GM12865 (cell line): ENCODE measurements at places on chromosomes 5 and 9.
A peak's percentile ranks its signal among the peaks of the same experiment; 100 is the strongest.

DNA sequence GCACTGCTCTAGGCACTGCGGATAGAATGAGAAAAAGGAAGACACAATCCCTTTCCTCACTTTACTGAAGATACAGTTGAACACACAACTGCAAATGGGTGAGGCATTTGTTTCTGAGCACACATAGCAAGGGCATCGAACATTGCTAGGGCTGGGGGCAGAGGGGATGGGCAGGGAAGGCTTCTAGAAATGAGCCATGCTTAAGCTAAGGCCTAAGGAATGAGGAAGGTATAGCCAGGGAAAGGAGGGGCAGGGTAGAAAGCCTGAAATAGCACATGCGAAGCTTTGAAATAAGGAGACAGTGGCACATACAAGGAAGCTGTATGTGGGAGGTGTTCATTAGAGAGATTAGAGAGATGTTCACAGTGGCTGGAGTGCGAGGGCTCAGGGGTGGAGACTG, 92.7 kb downstream of the KIF4B start:
- no peak for DNase-seq

GRCh38 chr9:130172858-130173665, 858 bp downstream of the NCS1 start:
- no peak for DNase-seq

DNA sequence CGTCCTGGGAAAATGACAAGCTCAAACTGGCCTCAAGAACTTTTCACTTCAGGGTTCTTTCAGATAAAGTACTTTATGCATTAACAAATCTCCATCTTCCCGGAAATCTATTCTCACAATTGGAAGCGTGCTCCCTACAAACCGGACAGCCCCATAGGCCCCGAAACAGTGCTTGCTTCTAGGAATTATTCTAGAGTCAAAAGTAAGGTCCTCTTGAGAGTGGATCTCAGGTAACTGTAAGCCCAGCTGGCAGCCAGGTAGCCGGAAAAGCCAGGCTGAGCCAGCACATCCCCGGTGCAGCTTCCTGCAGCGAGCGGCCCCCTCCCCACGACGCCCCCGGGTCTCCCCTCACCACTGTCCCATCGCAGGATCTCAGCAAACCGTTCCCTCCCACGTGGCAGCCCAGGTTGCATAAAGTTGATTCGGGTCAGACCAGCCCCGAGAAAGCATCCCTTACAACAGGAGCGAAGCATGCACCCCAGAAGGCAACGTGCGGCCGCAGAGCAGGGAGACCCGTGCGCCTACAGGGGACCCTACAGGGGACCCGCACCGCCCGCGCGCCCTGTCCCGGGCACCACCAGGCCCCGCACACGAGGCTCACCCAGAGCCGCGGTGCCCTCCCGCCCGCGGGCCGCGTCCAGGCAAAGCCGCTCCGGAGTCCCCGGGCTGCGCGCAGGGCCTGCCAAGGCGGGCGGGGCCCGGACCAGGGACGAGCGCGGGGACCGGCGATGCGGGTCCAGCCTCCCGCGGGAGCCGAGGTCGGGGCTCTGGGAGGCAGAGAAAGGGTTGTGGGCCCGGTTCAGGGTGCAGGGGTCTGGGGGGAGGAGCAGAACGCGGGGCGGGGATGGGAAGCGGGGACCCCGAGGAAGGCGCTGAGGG, 920 bp downstream of the LPCAT1 start:
- no peak for DNase-seq

DNA sequence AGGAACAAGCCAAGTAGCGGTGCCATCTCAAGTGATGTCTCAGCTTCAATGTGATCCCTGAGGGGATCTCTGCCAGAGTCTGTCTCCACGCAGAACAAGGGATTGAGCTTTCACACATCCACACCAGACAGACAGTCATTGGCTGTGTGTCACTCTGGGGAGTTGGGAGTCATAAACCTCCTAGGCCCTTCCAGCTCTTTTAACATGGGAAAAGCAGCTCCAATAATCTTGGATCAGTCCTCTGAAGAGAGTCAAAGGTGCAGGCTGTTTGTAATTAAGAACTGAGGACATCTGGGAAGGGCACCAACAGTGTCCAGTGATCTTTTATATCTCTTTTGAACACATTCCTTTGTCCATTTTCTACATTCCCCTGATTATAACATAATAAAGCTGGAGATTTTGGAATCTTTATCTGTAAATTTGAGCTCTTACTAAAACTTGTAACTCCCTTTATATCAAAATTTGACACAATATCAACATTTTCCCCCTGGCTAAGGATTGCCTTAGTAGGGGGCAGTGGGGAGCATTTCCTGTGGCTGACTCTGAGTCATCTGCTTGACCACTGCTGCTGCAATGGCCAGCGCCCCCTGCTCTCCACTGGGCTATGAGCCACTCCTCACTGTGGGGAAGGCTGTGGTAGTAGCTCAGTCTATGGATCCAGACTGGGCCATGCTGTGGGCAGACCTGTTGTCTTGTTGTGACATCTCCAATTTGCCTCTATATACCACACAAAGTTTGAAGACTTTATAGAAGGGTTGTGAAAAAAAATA, 284.4 kb downstream of the OSTF1 start:
- no peak for DNase-seq

DNA sequence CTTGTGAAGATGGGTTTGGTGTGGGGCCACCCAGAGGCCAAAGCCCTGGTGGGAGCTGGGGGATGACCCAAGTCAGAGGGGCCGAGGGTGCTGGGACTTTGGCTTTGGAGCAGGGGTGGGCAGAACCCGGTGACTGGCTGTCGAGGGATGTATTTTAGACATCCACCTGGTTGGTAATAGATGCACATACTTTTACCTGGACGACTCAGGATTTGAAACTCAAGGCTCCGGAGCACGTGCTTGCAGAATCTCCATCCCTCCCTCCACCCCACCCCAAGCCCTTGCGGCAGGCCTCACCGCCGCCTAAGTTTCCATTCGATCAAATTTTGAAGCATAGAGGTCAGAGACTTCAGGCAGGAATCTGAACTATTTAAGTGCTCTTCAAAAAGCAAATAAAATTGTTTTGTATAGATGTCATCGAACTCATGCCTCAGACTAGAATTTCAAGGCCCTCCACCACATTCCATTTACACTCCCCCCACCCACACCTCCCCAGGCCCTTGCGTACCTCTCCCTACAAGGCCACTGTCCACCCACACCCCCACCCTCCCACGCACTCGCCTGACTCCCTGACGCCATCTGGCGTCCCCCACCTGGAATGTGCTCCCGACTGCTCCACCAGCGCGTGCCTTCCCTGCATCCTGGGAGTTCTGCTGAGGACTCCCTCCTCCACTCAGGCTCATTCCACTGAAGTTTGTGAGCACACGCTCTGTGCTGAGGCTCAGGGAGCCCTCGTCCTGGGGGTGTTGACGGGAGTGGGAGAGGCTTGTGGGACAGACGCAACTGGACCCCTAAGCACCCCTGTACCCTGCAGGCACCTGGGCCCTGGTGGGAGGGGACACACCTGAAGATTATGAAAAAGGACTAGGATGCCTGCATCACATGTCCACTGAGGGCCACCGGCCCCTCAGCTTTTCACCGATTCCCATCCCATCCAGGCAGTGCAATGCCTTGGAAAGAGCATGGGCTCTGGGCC, 56.4 kb upstream of the RPL26L1 start:
- DNase-seq: no peak

GRCh38 chr9:135770203-135770535, 68.2 kb downstream of the KCNT1 start:
- DNase-seq: no peak

- DNase-seq: no peak
Measured at GRCh38 chr9:8600914-8601680, 801.5 kb upstream of the DMAC1 start.

GRCh38 chr9:132609829-132610228, 27.4 kb downstream of the BARHL1 start:
- DNase-seq: no peak

- no peak for DNase-seq
Measured at GRCh38 chr9:85662573-85662972, 79.2 kb downstream of the AGTPBP1 start.

DNA sequence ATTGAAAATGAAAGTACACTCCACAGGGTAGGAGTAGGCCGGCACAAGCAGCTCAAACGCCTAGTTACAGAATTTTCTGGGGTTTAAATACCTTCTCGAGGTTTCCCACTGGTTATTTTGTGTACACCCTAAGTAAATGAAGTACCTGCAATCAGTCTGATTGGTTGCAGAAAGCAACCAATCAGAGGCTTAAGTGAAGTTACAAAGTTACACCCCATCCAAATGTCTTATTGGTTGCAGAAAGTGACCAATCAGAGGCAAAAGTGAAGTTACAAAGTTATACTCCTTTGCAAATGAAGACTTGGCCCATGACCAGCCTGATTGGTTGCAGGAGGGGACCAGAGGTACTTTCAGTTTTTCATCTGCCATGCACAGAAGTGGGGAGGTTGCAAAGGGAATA, 33.2 kb upstream of the ERAP2 start:
- no peak for DNase-seq

DNA sequence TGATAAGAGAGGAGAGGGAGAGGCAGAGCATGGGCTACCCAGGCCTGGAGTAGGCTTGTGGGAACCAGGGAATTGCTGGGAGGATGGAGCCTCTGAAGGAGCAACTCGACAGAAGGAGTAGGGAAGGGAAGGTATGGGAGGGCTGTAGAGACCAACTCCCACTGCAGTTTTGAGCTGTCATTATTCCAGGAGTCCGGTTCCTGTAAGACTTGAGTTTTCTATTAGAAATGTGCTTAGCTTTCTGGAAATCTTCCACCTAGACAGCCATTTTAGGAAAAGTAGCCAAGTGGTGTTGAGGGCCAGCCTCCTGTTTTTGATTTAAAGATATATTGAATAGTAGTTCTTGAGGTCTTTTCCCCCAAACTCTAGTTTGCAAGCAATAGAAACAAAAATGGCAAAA, 323.5 kb downstream of the LRRC70 start:
- no peak for DNase-seq

GRCh38 chr5:151093476-151093889, 12.6 kb upstream of the TNIP1 start:
- peak; percentile 49 for DNase-seq

DNA sequence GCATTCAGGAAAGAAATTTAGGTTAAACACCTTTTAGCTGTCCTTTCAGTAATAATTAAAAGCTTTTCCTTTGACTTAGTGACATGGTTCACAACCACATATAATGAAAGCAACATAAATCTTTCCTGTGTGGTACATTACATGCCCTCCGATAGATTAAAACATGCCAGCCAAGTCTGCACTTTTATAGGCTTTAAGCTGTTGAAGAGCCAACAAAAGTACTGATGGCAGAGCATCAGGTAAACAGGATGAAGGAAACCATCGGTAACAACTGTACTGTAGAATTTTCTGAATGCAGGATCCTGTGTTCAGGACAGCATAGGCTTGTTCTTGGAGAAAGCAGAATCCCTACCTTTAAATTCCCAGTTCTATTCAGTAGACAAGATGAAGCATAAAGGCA, 226.6 kb downstream of the MLLT3 start:
- no peak for DNase-seq

GRCh38 chr5:19886123-19886917, 101.7 kb downstream of the CDH18 start:
- no peak for DNase-seq

GRCh38 chr5:72628771-72629371, 121.7 kb upstream of the ZNF366 start:
- no peak for DNase-seq

DNA sequence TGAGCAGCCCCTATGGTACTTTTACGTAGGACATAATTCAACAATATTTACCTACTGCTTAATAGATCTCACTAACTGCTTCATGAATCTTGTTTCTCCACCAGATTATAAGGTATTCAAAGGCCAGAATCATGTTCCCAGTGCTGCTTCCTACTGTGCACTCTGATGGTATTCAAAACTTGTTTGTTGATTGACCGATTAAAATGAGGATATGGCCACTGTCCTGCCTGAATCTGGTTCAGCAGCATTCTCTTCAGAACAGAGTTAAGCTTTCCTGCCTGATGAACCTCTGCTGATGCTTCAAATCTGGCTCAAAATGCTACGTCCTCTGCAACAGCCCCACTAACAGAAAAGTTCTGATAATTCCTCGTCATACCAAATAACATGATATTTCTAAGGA, 150.7 kb upstream of the ZNF462 start:
- DNase-seq: no peak

GRCh38 chr9:22307013-22307711, 139.5 kb upstream of the DMRTA1 start:
- DNase-seq: peak; percentile 35

DNA sequence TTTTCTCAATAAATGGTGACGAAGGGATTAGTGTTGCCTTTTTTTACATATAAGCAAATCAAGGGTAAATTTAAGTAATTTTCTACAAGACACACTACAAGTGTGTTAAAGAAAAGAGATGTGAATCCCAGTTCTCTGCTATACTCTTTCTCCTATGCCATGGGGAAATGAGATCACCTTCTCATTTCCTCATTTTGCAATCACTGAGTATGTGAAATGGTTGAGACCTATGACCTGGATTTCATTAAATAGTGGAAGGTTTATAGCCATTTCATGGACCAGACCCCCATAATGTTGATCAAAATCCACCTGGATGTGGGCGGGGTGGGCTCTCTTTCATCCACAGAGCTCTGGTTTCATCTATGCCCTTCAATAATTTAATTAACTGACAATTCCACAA, 66.9 kb upstream of the SLIT3 start:
- no peak for DNase-seq

- peak; percentile 63 for DNase-seq
Measured at GRCh38 chr9:128733256-128733655, 9.3 kb upstream of the ZDHHC12 start.

- DNase-seq: no peak
Measured at GRCh38 chr5:109111680-109112079, 298.1 kb downstream of the PJA2 start.

DNA sequence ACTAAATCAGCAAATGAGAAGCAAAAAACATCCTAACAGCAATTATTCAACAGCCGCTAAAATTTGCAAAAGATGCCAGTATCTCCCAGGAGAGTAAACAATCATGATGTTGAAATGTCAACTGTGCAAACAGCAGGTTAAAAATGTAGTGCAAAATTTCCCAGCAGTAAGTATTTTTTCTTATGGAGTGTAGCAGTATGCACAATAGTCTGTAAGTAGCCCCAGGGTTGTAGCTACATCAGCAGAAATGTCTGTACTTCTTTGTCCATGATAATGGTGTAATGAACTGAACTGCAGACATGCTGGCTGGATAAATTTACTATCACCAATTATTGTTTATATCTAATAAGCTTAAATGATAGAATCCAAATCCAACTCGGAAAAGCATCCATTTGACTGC, 31.4 kb downstream of the GRIN3A start:
- no peak for DNase-seq

DNA sequence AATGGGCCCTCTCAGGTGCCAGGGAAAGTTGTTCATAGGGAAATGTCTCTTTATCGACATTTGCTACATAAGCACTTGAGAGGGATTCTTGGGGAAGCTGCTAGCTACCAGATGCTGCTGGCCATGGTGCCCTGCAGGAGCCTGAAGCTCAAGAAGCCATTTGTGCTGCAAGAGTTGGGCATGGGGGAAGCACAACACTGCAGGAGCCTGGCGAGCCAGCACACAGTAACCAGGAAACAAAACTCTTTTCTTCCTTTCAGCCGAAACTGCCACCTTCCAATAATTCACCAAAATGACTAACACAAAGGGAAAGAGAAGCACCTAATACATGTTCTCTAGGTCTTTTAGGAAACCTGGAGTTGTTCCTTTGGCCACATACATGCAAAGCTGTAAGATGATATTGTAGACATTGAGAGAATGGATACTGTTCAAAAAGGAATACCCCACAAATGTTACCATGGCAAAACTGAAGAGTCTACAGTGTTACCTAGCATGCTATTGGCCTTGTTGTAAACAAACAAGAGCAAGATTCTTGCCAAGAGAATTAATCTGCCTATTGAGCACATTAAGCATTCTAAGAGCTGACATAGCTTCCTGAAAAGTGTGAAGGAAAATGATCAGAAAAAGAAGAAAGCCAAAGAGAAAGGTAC, 26.1 kb upstream of the LARP1 start:
- DNase-seq: no peak

GRCh38 chr9:4674783-4675182, 4.6 kb upstream of the CDC37L1 start:
- DNase-seq: no peak
